ENCODE measurements at places on chromosomes 7 and 10.

GRCh38 chr10:45444976-45445898, 71.2 kb downstream of the ALOX5 start:
- DNase-seq = no peak

DNA sequence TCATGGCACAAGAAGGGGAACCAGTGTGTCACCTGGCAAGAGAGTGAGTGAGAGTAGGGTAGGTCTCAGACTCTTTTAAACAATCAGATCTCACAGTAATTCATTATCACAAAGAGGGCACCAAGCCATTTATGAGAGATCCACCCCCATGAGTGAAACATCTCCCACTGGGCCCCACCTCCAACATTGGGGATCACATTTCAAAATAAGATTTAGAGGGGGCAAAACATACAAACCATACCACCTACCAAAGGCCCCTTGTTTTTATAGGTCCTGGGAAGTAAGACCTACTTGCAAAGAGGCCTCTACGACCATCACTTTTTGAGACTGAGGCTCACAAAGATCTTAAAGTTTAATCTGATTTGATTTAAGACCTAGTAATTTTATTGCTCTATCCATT, 134.9 kb downstream of the NRCAM start:
- DNase-seq = no peak

- DNase-seq = no peak
These were observed 94.7 kb downstream of the LARP4B start for GRCh38 chr10:836782-837181.

GRCh38 chr7:133691727-133692610, 435.2 kb upstream of the LRGUK start:
- DNase-seq = peak; percentile 56

- no peak for DNase-seq
These were observed 13.3 kb upstream of the FGFR2 start for GRCh38 chr10:121611393-121612159.

GRCh38 chr10:57977262-57977661, 290.4 kb downstream of the IPMK start:
- no peak for DNase-seq

DNA sequence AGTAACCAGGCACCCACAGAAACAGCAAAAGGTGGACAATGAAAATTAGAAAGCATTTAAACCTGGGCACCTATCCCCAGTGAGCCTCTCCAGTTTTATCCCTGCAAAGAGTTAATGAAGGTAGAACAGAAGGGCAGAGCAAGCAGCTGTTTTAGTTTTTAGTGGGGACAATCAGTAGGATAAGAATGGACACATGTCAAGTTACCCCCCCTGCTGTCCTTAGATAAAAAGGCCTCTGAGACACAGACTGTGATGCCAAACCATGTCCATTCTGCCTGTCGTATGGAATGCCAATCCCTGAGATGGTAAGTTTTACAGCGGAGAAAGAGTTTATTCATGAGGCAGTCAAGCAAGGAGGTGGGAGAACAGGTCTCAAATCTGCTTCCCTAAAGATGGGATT, 162.6 kb upstream of the AGR3 start:
- no peak for DNase-seq

GRCh38 chr7:13988065-13988464, 1.4 kb downstream of the ETV1 start:
- peak; percentile 72 for DNase-seq

DNA sequence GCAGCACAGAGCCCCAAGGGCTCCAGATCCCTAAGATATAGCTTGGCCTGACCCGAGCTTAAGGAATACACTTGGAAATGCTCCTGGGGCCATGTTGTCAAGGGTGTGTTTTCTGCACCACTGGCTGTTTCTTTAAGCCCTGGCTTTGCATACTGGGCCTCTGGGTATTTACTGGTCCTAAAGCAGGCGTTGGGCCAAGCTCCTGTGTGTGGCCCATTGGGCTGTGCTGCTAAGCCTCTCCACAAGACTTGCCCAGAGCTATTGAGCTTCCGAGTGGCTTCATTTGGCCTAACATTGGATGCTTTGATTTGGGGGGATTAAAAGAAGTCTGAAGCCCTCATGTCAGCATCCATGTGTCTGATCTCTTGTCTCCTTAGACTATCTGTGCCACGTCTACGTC, 5.2 kb downstream of the YKT6 start:
- no peak for DNase-seq

GRCh38 chr7:130491841-130492522, at the start of gene MEST:
MEST (plus strand) TSS chr7:130492085; CDS start chr7:130492314, 229 bp downstream.
- DNase-seq = peak; percentile 42

DNA sequence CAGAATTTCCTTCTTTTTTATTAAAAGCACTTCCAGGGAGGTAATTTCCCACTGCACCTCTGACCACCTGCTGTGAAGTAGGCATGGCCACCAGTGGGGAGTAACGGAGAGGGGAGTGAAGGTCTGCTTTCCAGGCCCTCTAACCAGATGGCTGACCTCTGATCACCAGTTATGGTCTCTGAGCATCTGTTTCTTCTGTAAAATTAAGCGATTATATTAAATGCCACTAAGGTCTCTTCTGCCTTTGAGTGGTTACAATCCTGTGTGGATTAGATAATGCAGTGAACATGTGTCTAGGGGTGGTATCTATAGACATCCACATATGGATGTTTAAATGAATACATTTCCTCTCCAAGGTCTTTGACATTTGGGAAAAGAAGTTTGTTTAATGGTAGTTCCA, 199.6 kb downstream of the HERPUD2 start:
- no peak for DNase-seq

GRCh38 chr10:77716458-77717317, 79.1 kb upstream of the KCNMA1 start:
- DNase-seq = peak; percentile 53

GRCh38 chr10:49749556-49750491, 12.3 kb downstream of the OGDHL start:
- DNase-seq = no peak

DNA sequence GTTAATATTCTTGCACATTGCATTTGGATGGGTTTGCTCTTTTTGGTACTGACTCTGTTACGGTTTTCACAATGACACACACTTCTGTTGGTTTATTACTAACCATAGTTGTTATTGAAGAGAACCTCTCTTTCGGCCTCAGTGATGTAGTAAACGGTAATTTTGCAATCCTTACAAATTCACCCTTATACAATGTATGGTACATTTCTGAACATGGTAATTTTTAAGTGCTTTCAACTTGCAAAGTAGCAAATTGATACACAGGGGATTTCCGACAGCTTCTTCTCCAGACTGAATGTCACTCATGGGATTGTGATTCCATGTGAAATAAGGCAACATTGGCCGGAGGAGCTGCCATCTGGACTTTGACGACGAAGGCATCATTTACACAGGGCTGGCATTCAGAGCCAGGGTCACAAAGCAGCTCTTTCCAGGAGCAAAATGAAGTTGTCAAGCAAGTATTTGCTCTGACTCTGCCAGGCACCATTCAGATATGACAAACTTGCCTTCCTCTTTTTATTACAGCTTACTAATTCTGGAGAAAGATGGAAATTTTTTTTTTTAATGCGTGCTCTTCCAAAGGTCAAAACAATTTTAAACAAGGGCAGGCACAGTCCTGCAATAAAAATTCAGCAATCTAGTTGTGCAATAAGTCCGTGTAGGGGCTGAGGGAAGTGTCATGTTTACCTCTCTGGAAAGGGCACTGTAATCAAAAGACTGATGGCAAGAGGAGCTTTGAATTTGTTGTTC, 711.5 kb upstream of the C7orf33 start:
- no peak for DNase-seq

DNA sequence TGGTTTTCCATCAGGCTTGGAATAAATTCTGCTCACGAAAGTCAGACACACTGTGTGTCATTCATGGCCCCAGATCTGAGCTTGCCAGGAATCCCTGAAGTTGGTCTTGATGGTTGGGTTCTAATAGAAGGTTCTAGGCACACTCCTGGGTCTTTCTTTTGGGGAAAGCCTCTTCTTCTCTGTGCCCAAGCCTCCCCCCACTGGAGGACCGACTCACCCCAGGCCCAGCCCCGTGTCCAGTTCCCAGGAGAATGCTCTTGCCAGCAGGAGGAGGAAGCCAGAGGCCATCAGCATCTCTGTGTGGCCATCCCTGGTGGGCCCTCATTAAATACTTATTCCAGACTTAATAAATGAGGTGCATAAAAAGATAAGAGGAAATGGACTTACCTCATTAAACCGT, 548.0 kb downstream of the TCERG1L start:
- no peak for DNase-seq

DNA sequence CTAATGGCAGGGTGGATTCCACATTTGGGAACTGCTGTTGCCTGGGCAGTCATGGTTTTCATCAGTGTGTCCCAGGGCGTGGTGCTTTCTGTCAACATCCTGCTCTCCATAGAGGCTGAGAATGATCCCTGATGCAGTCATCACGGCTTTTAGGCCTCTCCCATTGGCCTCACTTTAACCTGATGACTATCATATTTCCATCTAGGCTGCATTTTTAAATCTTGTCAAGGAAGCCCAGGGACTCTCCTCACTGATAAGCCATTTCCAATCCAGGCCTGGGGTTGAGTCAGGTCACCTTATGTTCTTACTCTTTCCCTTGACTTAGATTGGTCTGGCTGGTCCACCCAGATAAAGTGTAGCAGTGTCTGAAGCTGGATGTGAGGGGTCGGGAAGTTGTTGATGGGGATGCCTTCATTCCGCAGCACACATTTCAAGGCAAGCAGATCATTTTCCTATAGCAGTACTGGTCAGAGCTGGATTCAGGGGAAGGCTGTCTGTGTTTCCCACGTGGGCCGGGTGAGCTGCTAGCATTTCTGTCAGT, 177.0 kb downstream of the AUTS2 start:
- DNase-seq = no peak

DNA sequence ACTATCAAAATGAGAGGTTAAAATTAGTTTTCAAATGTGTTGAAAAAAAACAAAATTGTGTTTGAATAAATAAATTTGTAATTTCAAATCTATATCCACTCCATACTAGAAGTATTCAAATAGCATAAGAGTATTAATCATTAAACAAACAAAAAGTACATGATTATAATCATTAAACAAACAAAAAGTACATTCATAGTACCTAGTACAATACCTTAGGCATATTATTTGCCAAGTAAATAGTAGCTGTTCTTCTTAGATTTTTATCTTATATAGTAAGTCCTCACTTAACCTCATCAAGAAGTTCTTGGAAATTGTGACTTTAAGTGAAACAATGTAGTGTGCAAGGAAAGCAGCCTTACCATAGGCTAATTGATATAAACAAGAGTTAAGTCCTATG, 349.3 kb upstream of the VWC2 start:
- no peak for DNase-seq

DNA sequence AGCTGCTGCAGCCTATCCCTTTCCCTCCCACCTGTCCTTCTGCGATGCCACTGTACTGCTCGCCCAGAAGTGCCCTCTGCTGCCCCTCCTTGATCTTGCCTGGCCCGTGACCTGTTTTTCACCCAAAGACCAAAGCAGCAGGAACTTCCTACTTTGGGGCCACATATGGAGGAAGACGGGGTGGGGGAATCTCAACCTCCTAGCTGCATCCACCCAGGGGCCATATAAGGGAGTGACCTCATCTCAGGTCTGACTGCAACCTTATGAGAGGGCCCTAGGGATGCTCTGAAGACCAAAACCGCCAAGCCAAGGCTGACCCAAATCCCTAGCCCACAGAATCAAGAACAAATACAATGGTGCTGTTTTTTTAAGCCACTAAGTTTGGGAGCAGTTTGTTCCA, 15.7 kb downstream of the PRKCQ start:
- no peak for DNase-seq

- DNase-seq = no peak
These were observed 14.5 kb downstream of the ITPRIP start for GRCh38 chr10:104323760-104324201.

DNA sequence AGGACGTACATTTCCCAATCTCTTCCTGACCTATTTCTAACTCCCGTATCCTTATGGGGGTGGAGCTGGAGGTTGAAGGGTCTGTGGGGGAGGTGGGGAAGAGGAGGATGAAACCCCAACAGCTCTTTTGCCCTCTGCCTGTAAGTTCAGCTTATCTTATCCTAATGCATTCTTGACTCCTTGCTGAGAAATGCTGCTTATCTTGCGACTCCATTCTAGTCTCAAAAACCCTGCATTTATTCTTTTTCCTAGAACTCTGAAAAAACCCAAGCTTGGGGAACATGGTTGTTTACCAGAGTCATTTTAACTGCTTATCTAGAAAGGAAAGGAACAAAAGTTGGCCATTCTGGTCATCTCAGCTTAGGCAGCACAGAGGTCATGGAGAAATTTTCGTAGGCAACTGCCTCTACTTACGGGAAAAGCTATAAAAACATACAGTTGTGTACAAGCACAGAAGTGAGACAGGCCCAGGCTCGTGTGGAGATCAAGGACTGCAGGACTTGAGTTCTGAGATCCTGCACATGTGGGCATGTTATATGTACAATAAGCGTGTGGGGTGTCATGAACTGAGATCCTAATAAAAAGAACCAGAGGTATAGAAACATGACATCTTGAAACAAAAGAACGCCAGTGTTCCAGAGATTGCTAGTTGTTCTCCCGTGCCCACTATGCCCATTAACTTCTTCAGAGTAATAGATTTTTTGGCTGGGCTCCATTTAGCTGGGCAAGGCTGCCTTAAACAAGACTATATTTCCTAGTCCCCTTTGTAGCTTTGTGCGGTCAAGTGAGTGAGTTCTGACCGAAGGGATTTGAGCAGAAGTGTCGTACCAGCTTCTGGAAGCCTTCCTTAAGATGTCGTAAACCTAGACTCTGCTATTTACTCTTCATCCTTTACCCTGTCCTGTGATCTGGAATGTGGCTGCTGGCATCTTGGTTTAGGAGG, 9.6 kb downstream of the INMT start:
- DNase-seq = no peak

- no peak for DNase-seq
These were observed 42.4 kb downstream of the WIPI2 start for GRCh38 chr7:5232485-5232837.

DNA sequence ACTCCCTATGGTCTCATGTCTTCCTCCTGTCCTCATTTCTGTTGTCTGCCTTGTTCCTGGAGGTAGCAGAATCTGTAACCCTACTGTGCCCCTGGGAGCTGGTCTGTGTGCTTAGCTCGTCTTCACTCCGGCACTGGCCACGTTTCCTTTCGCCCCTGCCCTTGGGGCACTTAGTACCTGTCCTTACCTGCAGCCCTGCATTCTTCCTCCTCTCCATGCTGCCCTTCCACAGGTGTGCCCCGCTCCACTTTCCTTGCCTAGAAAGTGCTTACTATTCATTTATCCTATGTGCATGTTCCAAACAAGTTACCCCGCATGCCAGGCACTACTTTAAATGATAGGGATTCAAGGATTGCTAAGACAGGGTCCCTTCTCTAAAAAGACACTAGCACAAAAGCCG, 199.9 kb upstream of the ZMIZ1 start:
- DNase-seq = no peak

DNA sequence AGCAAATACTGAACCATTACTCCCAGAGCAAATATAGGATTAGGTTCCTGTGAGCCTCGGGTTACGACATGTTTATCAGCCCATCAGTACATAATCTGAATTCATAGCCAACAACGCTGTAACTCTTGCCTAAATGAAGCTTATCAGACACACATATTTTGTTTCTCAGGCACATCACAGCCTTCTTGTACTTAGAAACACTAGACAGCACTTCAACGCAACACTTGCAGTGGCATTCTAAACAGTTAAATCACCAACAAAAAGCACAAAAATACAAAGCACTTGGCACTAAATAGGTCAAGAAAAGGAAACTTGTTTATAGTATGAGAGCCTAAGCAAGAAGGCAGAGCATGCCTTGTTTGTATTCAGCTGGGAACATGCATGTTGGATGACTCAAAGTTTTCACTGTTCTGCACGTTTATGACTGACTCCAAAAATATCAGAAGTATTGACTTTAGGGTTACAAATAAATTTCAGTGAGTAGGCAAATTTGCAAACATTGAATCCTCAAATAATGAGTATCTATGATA, 75.0 kb downstream of the VPS50 start:
- peak; percentile 92 for DNase-seq
